A549 treated with Mapracorat at 1 μM for 4 hours (cell line): ENCODE measurements at places on chromosomes 6 and 20. TPM values are rescaled to one million over a fixed set of nuclear protein-coding genes. Genes with fewer than 3 reads are reported as not detected.

FAM217A gene
- total RNA-seq = not detected in 5 replicates

JPH2 gene
- 4.6 to 5.7 TPM (median 4.9 TPM) in 5 replicates for total RNA-seq

AVP gene
- total RNA-seq = not detected in 5 replicates

COL20A1 gene
- total RNA-seq = 0.30 to 1.4 TPM (median 0.95 TPM) in 5 replicates

GTSF1L gene
- not detected in 5 replicates for total RNA-seq

LY6G6F gene
- total RNA-seq = not detected in 5 replicates

SRMS gene
- 0.10 to 0.16 TPM in 2 of 5 replicates, not detected in the others for total RNA-seq

GGTLC1 gene
- total RNA-seq = not detected in 5 replicates

GPR63 gene
- 0.35 to 0.51 TPM (median 0.38 TPM) in 5 replicates for total RNA-seq

SAMD3 gene
- total RNA-seq = not detected in 5 replicates

FKBP1C gene
- total RNA-seq = 1.5 to 2.4 TPM (median 2.0 TPM) in 5 replicates
